ENCODE measurements at places on chromosomes 16 and 17.

DNA sequence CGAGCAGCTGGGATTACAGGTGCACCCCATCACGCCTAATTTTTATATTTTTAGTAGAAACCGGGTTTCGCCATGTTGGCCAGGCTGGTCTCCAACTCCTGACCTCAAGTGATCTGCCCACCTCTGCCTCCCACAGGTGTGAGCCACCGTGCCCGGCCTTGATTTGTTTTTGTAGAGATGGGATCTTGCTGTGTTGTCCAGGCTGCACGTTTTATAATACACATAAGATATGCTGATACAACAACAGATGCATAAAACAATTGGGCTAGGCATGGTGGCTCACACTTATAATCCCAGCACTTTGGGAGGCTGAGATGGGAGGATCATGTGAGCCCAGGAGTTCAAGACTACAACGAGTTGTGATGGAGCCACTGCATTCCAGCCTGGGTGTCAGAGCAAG is 6.0 kb downstream of the USP36 start:
- no peak for DNase-seq

GRCh38 chr16:85466304-85466700 is 146.8 kb upstream of the GSE1 start:
- no peak for DNase-seq

DNA sequence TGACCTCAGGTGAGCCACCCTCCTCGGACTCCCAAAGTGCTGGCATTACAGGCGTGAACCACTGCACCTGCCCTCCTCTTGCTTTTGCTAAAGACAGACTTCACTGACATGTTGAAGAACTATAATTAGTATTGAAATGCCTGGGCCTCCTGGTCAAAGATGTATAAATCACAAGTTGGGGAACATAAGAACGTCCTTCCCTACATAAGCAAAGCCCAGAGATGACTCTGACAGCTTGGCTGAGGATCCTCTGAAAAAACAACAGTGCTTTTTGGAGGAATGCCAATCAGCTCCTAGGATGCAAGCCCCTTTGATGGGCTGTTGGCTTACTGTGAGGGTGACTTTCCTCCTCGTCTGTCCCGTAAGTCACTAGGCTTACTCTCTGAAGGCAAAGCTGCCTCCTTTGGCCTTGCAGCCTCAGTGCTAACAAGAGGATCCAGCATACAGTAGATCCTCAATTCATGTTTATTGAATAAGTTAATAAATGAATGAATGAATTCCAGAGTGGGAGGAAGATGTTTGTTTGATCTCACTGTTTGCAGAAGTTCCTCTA is 6.3 kb downstream of the APOH start:
- no peak for DNase-seq

GRCh38 chr17:80063830-80064585 is 27.6 kb downstream of the CCDC40 start:
- DNase-seq = peak; percentile 62

DNA sequence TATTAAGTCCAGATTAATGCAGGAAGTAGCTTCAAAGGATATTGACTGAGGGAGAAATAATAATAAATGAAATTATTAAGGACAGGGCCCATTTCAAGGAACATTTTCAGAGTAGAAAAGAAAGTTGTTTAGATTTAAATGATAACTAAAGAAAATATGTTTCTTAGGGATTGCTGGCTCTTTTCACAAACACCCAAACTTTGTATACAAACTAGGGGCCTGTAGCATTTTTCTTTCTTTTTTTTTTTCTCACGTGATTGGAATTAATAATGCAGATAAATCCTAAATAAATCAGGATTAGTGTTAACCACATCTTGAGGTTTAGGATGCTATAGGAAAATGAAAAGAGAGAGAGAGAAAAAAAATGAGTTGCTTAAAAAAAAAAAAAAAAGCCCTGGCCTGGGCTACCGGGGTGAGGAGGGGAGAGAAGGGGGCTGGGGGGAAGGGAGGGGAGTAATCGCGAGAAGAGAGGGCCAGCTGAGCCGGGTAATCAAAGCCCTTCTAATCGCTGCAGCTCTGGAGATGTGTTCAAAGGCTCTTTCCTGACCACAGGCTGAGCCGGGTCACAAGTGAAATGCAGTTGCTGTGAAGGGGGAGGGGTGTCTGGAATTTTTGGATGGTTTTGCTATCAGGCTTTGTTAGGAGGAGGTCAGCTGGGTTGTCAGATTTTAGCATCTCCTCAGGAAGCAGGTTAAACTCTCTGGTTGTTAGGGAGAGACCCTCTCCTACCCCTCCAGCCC is 104.6 kb upstream of the ZFHX3 start:
- DNase-seq = no peak

DNA sequence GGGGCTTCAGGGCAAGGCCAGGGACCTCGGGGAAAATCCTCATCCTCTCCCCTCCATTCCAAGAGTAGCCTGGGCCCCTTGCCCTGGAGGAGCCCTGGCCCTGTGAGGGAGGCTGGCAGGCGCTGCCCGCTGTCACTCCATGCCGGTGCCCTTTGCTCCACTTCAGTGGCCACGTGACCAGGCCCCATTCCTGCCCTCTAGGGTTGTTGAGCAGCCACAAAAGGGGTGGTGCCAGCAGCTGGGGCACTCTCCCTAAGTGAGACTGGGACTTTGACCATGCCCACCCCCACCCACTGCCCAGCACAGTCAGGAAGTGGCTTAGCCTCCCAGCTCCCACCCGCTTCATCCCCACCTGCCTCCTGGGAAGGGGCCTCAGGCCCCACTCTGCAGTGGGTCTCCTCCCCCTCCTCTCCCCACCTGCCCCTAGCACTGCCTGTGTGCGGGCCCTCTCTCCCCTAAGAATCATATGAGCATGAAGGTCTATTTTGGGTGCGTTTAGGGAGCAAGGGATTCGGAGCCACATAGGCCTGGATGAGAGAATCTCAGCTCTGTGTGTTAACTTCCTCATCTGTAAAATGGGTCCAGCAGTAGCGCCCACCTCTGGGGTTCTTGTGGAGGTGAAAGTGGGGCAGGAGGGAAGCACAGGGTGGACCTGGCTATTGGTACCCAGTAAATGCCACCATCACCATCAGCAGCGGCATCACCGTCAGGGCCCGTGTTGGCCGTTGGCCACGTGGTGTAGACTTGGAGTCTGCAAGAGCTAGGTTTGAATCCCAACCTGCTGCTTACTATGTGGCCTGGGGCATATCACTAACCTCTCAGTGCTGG is 7.2 kb downstream of the PDK2 start:
- DNase-seq = no peak

DNA sequence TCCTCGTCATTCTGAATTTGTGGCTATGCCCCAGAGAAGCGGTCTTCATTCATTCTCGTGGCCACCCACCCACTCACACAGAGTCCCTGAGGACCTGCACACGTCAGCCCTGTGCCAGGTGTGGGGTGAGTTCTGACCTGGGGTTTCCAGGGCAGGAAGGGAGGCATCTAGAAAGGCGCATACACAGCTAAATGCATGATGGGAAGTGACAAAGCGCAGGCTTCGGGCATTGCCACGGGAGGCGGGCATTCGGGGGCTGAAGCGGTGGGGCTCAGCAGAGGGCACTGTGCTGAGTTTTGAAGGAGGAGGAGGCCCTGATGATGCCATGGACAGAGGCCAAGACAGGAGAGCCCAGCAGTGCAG is 10.9 kb downstream of the UBALD2 start:
- no peak for DNase-seq

- DNase-seq = peak; percentile 66
These were observed 26.4 kb downstream of the EEF2K start for GRCh38 chr16:22232277-22233036.

GRCh38 chr16:65285128-65286048 is 163.5 kb upstream of the CDH11 start:
- DNase-seq = no peak

- DNase-seq = no peak
These were observed 11.1 kb downstream of the CA10 start for GRCh38 chr17:52147431-52147830.

DNA sequence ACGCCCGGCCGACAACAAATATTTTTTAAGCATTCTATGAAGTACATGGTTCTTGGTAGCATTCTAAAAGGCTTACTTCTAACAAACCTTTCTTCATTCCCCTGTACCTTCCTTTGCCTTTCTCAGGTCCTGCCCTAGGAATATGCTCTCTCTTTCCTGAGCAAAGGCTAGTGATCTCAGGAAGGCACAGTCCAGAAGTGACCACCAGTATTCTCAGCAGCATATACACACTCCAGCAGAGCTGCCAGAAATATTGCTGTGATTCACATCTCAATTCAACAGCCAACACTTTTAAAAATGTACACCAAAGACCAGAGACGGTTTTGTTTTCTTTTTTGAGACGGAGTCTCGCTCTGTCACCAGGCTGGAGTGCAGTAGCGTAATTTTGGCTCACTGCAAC is 41.4 kb upstream of the ANKFY1 start:
- no peak for DNase-seq

DNA sequence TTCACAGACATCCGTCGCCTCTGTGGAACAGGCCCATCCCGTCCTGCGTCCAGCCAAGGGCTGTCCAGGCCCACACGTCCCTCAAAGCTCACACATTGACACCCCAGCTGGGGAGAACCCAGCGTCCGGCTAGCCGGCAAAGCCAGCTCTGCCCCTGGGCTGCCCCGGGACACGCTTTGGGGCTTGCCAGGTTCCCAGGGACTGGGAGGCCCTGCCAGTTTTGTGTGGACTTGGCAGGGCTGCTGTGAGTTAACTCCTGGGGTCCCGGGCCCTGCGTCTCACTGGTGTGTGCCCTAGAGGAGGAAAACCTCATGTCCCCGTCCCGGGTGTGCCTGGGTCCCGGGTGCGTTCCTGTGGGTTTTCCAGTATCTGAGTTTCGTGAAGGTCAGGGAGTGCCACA is 6.3 kb downstream of the SOX8 start:
- no peak for DNase-seq

GRCh38 chr17:6240601-6241000 is 170.4 kb downstream of the WSCD1 start:
- no peak for DNase-seq

GRCh38 chr17:48647103-48647962 is 21.2 kb upstream of the HOXB9 start:
- DNase-seq = no peak

DNA sequence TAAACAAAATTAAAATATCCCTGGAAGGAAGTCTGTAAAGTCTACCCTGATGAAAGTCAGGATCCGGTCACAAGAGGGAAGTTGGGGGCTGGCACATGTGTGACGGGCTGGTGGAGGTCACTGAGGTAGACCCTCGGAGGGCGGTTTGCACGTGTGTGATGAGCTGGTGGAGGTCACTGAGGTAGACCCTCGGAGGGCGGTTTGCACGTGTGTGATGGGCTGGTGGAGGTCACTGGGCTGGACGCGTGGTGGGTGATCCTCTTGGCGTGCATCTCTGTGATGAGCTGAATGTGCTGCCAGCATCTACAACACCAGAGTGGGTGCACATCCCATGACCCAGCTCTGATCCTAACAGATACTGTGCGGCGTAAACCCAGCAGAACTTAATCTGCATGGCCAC is 43.7 kb upstream of the METRNL start:
- DNase-seq = no peak

DNA sequence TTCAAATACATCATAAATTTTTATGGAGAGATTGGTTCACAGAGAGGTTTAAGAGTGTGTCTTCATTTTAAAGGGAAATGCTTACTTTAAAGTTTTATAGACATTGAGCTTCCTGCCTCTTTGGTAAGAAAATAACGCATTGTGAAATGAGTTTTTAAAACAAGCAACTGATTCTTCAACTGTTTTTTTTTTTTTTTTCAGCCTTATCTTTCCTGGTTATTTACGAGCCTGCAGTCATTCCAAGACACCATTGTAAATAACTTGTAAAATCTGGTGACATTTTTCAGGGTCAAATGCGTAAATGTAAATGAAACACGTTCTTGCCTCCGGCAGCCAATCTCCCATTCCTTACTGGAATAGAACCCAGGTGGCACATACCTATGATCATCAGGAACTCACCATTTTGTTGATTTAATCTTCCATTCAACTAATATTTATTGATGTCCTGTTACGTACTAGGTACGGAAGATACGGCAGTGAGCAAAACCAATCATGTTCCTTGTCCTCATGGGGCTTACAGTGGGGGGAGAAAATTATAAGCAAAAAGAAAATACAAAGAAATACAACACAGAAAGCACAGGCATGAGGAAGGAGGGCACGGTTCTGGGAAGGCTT is 33.2 kb upstream of the CDYL2 start:
- no peak for DNase-seq

GRCh38 chr17:1004769-1005295 is 7.9 kb downstream of the TIMM22 start:
- no peak for DNase-seq

GRCh38 chr16:1938316-1938715 is 4.7 kb downstream of the MSRB1 start:
- no peak for DNase-seq

GRCh38 chr17:65638221-65638975 is 77.0 kb upstream of the AXIN2 start:
- no peak for DNase-seq

DNA sequence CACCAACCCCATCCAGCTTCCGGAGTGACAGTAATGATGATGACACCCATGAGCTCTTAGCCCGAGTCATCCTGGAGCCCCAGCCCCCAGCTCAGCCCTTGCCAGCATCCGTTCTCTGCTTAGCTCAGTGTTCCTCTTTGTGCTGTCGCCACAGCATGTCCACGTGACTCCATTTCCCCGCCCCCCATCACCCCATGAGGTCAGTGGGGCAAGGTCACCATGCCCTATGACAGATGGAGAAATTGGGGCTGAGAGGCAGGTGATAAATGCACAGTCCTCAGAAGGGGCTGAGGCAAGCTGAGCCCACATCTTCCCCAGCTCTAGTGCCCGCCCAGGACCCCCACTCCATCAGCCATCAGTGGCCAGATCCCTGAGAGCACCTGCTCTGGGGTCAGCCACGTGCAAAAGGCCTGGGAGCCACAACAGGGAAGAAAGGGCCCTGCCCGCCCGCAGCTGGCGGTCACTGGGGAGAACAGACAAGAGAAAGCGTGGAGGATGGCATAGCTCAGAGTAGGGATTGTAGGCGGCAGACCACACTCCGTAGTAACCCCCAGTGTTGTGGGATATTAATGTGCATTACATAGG is 17.1 kb downstream of the ITGB4 start:
- DNase-seq = no peak

- DNase-seq = no peak
These were observed 465.7 kb downstream of the HAPSTR1 start for GRCh38 chr16:9556949-9557665.

DNA sequence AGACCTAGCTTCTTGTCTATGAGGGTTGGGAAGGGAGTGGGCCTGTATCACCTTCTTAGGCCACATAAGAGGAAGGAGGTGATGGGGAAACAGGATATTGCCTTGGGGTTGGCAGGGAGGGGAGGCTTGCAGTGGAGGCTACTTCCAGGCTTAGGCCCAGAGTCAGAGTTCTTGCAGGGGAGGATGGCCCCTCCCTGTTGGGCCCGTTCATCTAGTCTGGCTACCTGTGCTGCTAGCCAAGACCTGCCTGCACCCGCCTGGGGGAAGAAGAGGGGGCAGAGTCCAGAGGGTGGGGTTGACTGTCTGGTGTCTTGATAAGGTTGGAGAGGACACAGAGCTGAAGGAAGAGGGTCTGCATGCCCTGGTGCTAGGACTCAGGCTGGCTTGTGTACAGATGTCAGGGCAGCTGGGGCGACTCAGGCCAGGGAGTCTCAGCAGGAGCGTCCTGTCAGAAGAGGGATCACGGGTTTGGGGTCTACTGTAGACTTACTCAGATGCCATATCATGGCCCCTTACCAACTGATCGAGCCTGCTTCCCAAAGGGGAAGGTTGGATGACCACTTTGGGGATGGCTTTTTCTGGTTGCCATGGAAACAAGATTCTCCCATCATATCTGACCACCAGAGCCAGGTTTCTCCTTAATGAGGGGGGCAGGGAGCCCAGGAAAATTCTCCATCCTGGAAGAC is 5.3 kb downstream of the KDM6B start:
- DNase-seq = no peak
